ENCODE measurements at places on chromosomes 13 and 19.
A peak's percentile ranks its signal among the peaks of the same experiment; 100 is the strongest.

GRCh38 chr19:7145494-7145893 is 76.0 kb downstream of the ZNF557 start:
- H3K4me1 ChIP-seq = no peaks in the 10 kb centered on the region
- no peaks in the 10 kb centered on the region for H3K36me3 ChIP-seq
- no peak overlapping the region for H3K27ac ChIP-seq
- H3K27me3 ChIP-seq = no peaks in the 10 kb centered on the region
- no peak overlapping the region for H3K4me3 ChIP-seq
- DNase-seq = no peak

DNA sequence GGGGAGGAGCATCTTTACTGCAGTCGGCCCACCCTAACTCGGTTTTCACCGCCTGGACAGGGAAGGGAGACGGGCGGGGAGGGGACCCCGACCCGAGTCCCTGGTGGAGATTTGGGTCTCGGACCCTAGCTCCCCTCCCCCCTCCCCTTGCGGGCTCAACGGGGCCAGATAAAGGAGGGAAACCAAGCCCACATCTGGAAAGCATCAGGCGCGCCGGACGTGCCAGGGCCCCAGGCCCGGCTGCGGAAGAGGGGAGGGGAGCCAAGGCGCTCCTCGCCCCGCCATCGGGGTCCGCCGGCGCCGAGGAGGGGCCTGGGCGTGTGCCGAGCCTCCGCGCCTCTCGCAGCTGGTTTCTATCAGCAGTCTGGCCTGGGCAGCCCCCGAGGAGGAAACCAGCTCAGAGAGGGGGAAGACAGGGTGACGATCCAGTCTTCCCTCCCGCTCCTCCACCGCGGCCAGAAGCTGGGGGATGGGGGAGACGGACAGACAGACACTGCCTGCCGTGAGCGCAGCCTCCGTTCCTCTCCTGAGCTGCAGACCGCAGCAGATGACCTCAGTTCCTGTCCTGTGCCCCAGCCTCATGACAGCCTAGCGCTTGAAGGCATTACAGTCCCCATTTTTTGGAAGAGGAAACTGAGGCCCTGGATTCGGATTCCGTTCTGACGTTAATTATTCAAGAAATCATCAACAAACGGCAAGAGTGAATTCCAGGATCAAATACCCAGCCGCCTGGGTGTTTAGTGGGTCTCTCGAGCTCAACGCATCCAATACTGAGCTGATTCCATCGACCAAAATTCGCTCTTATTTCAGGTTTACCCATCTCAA is 3.6 kb upstream of the GNG8 start:
- DNase-seq = peak; percentile 35
- H3K27me3 ChIP-seq = peaks cover 29% of the 10 kb centered on the region
- H3K27ac ChIP-seq = no peak overlapping the region
- peaks cover 13% of the 10 kb centered on the region for H3K4me1 ChIP-seq

GRCh38 chr19:1028062-1028926 is 1.9 kb downstream of the CNN2 start:
- H3K36me3 ChIP-seq = peaks cover 35% of the 10 kb centered on the region
- H3K4me1 ChIP-seq = peaks cover 32% of the 10 kb centered on the region
- peak; percentile 72 for DNase-seq
- H3K27ac ChIP-seq = peak overlapping the region; percentile 86

GRCh38 chr13:45231305-45231704 is 30.5 kb upstream of the KCTD4 start:
- no peak for DNase-seq
- no peak overlapping the region for H3K4me3 ChIP-seq
- no peak overlapping the region for H3K27ac ChIP-seq
- H3K27me3 ChIP-seq = no peaks in the 10 kb centered on the region
- H3K36me3 ChIP-seq = peaks cover 4% of the 10 kb centered on the region
- H3K4me1 ChIP-seq = no peaks in the 10 kb centered on the region

DNA sequence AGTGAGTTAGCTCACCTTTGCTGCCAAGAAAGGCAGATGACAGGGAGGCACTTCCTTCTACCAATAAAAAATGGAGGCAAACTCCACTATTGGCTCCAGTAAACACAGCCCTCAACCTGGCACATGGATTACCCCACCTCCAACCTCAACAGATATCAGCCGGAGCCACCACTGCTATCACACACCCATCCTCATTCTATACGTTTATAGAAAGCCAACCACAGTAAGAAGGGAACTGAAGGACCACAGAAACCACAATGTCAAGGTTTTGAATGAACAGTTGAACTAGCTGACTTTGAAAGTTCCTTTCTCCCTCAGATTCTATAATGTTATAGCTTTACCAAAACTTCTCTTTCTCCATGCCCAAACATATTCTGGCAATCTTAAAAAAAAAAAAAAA is 526.2 kb downstream of the UQCRFS1 start:
- no peak overlapping the region for H3K27ac ChIP-seq
- H3K4me3 ChIP-seq = no peak overlapping the region
- no peaks in the 10 kb centered on the region for H3K36me3 ChIP-seq
- H3K4me1 ChIP-seq = peaks cover 5% of the 10 kb centered on the region
- H3K27me3 ChIP-seq = no peaks in the 10 kb centered on the region
- no peak for DNase-seq

DNA sequence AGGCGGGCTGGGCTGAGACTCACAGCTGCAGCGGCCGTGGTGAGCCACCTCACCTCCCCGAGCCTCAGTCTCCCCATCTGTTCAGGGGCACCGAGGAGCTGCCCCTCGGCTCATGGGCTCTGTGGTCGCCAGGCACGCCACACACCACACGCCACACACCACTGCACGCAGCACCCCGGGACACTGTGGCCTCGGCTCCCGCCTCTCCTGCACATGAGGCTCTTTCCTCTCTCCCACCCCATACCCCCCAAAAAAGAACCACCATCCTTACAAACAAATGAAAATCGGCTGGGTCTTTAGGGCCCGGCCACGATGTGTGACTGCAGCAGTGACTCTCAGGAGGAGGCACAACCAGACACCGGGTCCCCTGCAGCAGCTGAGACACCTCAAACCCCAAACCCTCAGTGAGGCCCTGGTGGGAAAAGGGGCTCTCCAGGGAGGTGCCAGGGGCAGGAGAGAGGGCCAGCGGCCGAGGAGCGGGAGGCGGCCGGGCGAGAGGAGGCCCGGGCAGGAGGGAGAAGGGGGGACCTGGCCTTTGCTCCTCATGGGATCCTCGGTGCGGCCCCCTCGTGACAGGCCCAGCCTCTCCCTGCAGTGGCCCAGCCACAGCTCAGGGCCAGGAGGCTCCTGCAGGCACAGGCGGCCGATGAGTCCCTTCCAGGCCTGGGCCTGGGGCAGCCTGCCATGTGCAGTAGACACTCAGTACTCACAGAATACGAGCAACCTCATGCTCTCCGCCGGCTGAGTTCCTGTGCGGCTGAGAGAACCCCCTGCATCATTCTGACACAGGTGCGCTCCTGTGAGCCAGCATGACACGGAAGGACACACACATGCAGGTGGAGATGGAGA is 66.3 kb downstream of the RASA3 start:
- peaks cover 62% of the 10 kb centered on the region for H3K4me1 ChIP-seq
- H3K27ac ChIP-seq = peak overlapping the region; percentile 92
- peaks cover 55% of the 10 kb centered on the region for H3K36me3 ChIP-seq
- no peaks in the 10 kb centered on the region for H3K27me3 ChIP-seq

DNA sequence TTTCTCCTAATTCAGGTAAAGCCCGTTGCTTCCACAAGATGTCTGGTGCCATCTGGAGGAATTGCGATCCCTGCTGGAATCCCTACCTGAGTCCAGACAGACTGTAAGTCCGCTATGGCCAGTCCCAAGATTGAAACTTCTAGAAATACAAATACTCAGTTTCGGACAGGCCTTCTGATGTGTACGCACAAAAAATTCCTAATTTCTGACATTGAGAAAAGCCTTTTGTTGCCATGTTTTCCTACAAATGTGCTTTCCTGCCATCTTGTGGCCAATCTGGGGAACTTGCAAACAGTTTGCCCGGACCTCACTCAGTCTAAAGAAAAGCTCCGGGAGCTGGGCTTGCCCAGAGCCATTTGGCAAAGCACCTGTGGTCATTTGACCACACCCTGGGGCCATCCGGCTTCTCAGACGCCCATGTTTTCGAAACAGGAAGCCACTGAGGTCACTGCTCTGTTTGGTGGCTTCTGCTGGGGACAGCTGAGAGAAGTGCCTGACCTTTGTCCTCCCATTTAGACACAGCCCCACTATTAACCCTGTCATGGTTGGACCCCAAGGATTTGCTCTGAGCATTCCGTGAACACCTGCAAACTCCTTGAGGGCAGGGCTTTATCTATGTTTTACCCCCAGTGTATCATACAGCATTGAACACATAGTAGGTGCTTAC is 79.4 kb downstream of the SLC15A1 start:
- H3K27ac ChIP-seq = no peak overlapping the region
- H3K4me1 ChIP-seq = no peaks in the 10 kb centered on the region
- H3K27me3 ChIP-seq = no peaks in the 10 kb centered on the region
- DNase-seq = peak; percentile 59
- no peaks in the 10 kb centered on the region for H3K36me3 ChIP-seq

GRCh38 chr19:13153569-13154240 is 3.5 kb downstream of the IER2 start:
- peaks cover 32% of the 10 kb centered on the region for H3K36me3 ChIP-seq
- peaks cover 38% of the 10 kb centered on the region for H3K4me1 ChIP-seq
- DNase-seq = no peak
- peak overlapping the region; percentile 97 for H3K4me3 ChIP-seq
- no peaks in the 10 kb centered on the region for H3K27me3 ChIP-seq

DNA sequence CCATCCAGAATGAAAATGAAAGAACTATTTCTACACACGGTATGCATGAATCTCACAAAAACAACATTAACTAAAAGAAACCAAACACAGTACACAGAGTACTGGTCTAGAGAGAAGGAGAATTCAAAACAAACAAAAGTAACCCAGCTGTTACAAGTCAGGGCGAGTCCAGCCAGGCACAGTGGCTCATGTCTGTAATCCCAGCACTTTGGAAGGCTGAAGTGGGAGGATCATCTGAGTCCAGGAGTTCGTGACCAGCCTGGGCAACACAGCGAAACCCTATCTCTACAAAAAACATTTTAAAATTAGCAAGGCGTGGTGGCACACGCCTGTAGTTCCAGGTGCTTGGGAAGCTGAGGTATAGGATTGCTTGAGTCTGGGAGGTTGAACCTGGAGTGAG is 1.7 kb upstream of the PSMC4 start:
- H3K4me3 ChIP-seq = peak overlapping the region; percentile 93
- H3K36me3 ChIP-seq = peaks cover 36% of the 10 kb centered on the region
- no peaks in the 10 kb centered on the region for H3K27me3 ChIP-seq
- H3K4me1 ChIP-seq = peaks cover 53% of the 10 kb centered on the region

DNA sequence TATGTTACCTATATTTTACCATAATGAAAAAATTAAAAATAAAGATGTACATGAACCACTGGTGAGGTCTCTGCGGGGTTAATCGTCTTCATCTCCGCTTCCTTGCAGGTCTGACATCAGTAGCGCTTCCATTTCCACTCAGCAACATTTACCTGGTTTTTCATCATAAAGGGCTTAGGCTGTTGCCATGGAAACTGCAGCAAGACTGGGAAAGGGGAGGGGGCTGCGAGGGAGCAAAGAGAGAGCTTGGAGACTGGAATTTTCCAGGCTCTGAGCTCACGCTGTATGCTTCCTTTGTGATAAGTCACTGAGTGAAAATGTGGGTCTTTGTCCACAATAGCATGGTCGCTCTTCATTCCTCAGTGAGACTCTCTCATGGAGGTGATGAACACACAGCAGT is 136.6 kb upstream of the USP29 start:
- H3K4me3 ChIP-seq = no peak overlapping the region
- no peak for DNase-seq
- H3K36me3 ChIP-seq = peaks cover 1% of the 10 kb centered on the region

GRCh38 chr13:71459708-71460107 is 407.3 kb downstream of the DACH1 start:
- no peak overlapping the region for H3K27ac ChIP-seq
- no peaks in the 10 kb centered on the region for H3K27me3 ChIP-seq
- H3K4me1 ChIP-seq = peaks cover 2% of the 10 kb centered on the region
- no peak overlapping the region for H3K4me3 ChIP-seq
- no peaks in the 10 kb centered on the region for H3K36me3 ChIP-seq

DNA sequence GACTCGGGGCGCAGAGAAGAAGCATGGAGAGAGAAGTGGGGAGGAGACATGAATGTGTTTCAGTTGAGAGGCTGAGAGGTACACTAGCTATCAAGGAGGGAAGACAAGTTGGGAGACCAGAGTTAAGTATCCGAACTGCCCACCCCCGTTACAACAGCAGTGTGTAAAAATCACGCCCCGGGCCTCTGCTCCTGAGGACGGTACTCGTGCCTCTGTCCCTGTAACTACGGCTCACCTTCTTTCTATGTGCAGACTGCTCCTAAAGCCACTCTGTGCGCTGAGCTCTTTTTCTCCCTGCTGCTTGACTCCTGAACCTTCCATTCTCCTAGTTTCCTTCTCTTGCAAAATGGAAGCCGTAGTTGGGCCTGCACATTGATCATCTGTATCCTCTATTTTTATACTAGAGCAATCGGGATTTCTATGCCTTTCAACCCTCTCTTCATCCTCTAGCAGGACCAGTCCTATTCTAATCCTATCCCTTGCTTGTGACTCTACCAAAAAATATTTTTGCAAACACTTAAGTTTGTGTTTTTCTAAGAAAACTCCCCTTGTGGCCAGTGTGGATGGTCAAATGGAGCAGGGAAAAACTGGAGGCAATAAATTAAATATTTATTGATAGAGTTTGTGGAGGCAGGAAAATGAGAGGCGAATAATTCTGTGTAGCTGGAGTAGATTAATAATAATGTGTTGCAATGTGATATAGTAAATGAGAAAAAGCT is 569 bp downstream of the POLR1D start:
- H3K36me3 ChIP-seq = peaks cover 36% of the 10 kb centered on the region
- H3K4me3 ChIP-seq = peak overlapping the region; percentile 97
- H3K4me1 ChIP-seq = peaks cover 66% of the 10 kb centered on the region
- H3K27ac ChIP-seq = peak overlapping the region; percentile 97
- no peaks in the 10 kb centered on the region for H3K27me3 ChIP-seq
- no peak for DNase-seq

DNA sequence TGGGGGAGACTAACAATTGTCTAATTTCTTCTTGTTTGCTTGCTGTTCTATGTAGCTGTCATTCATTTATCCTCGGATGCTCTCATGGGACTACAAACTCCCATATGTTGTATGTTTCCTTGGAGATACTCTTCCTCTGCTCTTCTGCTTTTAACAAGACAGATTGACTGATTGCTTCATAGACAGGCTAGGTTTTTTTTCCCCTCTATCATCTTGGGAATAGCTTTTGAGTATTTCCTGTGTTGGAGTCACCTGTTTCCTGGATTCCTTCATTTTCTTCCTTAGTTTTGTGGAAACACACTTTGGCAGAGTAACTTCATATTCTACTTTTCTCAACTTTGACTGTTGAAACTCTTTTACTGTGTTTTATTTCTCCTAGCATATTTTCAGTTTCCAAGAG is 27.6 kb downstream of the EDNRB start:
- H3K27me3 ChIP-seq = peaks cover 6% of the 10 kb centered on the region
- H3K27ac ChIP-seq = no peak overlapping the region
- no peak overlapping the region for H3K4me3 ChIP-seq
- no peaks in the 10 kb centered on the region for H3K36me3 ChIP-seq

- H3K4me3 ChIP-seq = no peak overlapping the region
- H3K27me3 ChIP-seq = no peaks in the 10 kb centered on the region
- no peak for DNase-seq
- H3K27ac ChIP-seq = peak overlapping the region; percentile 25
These were observed 18.4 kb downstream of the SAMD4B start for GRCh38 chr19:39360599-39360998.

- no peak overlapping the region for H3K27ac ChIP-seq
- peaks cover 10% of the 10 kb centered on the region for H3K4me1 ChIP-seq
- DNase-seq = no peak
- peaks cover 83% of the 10 kb centered on the region for H3K36me3 ChIP-seq
- H3K27me3 ChIP-seq = no peaks in the 10 kb centered on the region
These were observed 8.3 kb downstream of the ZNF160 start for GRCh38 chr19:53094754-53095575.

GRCh38 chr19:48740164-48740972 is at the start of gene RASIP1:
TSS of gene RASIP1 (minus strand) at chr19:48740610. CDS start at chr19:48740282, 328 bp downstream.
- no peaks in the 10 kb centered on the region for H3K36me3 ChIP-seq
- H3K4me1 ChIP-seq = peaks cover 34% of the 10 kb centered on the region
- H3K27me3 ChIP-seq = peaks cover 17% of the 10 kb centered on the region
- H3K4me3 ChIP-seq = no peak within 1 kb of the TSS
